Kasumi-1 (cell line): ENCODE measurements at places on chromosomes 11 and 22.
A peak's percentile ranks its signal among the peaks of the same experiment; 100 is the strongest.

GRCh38 chr11:36105743-36106581 lies 162.1 kb downstream of the LDLRAD3 start:
- DNase-seq: no peak

GRCh38 chr22:37115032-37115431 lies 5.5 kb upstream of the TMPRSS6 start:
- no peak for DNase-seq

GRCh38 chr11:2440646-2441045 lies 3.7 kb downstream of the TRPM5 start:
- DNase-seq: no peak

GRCh38 chr11:120208777-120209176 lies 2.1 kb upstream of the OAF start:
- peak; percentile 63 for DNase-seq

- no peak for DNase-seq
These were observed 12.7 kb upstream of the ISX start for GRCh38 chr22:35053060-35053835.

- no peak for DNase-seq
These were observed 16.8 kb upstream of the PAFAH1B2 start for GRCh38 chr11:117127171-117127901.

DNA sequence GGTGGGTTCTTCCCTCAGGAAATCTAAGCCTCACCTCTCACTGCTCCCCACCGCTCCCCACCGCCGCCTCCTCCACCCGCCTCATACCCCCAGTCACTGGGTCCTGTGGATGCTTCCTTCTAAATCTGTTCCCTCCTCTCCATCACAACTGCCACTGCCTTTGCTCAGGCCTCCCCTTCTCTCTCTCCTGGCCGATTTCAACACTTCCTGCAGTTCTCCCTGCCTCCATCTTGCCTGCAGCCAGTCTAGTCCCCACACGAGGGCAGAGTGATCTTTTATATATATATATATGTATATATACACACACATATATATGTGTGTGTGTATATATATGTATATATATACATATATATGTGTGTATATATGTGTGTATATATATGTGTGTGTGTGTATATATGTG lies 27.8 kb downstream of the CREB3L1 start:
- peak; percentile 94 for DNase-seq

- DNase-seq: peak; percentile 17
These were observed 2.4 kb upstream of the MUC2 start for GRCh38 chr11:1072116-1072820.

GRCh38 chr11:118885831-118886565 lies 2.3 kb downstream of the CXCR5 start:
- DNase-seq: no peak

- DNase-seq: no peak
These were observed 153.0 kb upstream of the PITPNB start for GRCh38 chr22:28072066-28072465.

DNA sequence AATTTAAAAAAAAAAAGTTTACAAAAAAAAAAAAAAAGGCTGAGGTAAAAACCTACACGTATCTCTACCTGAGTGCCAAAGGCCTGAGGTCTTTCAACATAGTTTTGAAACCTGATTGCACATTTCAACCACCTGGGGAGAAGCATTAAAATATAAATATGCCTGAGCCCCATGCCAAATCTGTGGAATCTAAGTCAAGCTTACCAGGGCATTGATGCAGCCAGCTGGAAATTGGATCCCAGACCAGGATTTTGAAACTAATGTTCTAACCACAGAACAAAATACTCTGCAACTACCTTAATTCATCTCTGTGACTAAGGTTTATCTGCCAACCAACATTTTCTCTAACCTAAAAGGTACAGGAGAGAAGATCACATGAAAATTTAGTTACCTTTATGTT lies 38.8 kb upstream of the CHRNA10 start:
- no peak for DNase-seq

GRCh38 chr11:118938491-118939403 lies 13.0 kb upstream of the BCL9L start:
- no peak for DNase-seq

GRCh38 chr11:57778318-57779037 lies 16.9 kb downstream of the CTNND1 start:
- no peak for DNase-seq

DNA sequence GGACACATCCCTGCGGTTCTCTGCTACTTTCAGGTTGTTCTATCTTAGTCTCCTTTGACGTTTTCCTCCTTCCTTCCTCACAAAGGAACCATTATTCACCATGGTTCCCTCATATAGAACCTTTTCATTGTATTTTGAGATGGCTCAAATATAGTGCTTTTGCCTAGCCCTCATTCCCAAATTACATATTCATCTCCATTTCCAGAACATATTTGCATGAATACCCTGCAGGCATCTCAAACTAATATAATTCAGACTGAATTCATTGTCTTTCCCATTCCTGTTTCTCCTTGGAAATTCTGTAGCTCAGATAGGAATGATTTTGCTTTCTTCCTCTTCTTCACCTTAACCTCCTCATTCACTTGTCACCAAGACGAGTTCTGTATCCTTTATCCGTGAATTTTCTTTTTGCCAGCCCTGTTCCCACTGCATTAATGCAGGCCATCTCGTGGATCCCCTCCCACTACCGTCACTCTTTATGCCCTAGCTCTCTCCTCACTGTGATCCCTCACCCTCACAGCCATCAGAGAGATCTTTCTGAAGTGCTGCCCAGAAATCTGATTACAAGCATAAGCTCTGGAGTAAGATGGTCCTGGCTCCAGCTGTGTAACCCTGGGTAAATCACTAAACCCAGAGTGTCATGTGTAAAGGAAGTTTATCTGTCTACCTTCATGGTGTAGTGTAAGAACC lies 23.3 kb downstream of the PIWIL4 start:
- DNase-seq: no peak

DNA sequence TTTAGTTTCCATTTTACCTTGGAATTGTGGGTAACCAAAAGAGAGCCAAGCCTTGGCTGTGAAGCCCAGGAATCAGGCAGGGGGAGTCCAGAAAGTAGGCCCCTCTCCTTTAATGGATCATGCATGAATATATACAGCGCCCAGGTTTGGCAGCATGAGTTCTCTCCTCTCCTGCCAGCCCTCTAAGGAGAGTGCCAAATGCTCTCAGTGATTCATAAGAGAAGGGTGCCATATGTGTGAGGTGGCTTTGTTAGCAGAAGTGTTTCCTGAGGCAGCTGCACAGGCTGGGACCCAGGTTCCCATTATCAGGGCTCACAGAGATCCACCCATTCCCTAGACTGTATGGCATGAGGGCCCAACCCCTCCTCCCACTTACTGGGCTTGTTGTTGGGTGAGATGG lies 52.3 kb upstream of the SCUBE2 start:
- no peak for DNase-seq
